Neural crest cell (in vitro differentiated cells): ENCODE measurements at places on chromosomes 11 and 22.

DNA sequence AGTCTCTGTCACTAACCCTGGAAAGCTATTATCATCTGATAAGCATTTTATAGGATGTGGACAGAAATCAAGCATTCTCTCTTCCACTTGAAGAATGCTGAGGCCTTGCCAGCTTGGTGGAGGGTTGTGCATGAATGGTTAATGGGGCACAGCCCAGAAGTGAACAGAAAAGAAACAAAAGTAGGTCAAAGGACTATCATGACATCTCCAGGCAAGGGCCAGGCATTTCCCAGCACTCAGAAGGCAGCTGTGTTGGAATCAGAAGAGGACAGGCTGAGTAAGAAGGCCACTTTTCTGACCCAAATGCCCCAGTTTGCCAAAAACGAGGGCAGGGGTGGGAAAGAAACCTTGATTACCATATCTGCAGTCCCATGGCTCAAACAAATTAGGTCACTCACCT lies 12.4 kb downstream of the TENM4 start:
- H3K27me3 ChIP-seq: no peaks in the 10 kb centered on the region
- no peak overlapping the region for H3K4me3 ChIP-seq
- H3K4me1 ChIP-seq: peaks cover 12% of the 10 kb centered on the region
- H3K36me3 ChIP-seq: no peaks in the 10 kb centered on the region

DNA sequence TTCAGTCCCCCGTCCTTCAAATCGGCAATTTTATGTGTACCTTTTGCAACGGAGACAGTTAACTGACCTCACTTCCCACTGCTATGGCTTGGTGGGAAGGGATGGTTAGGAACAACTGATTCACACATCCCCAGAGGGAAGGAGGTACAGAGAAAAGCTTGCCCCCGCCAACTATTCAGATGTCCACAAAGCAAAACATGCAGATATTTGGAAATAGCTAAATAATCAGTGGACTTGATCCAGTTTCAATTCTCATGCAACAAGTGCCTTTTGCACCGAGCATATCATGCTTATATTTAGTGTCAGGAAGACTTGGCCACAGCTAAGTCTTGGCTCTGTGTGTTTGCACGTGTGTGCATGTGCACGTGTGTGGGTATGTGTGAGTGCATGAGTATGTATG lies 144.6 kb downstream of the SNX19 start:
- H3K36me3 ChIP-seq: no peaks in the 10 kb centered on the region
- DNase-seq: no peak
- H3K4me1 ChIP-seq: peaks cover 37% of the 10 kb centered on the region
- no peak overlapping the region for H3K27ac ChIP-seq
- no peak overlapping the region for H3K4me3 ChIP-seq

GRCh38 chr11:14902650-14903350 lies 10.8 kb upstream of the CYP2R1 start:
- no peak overlapping the region for H3K27ac ChIP-seq
- no peaks in the 10 kb centered on the region for H3K36me3 ChIP-seq
- H3K4me3 ChIP-seq: no peak overlapping the region
- no peaks in the 10 kb centered on the region for H3K4me1 ChIP-seq
- DNase-seq: no peak

GRCh38 chr11:42025121-42025803 lies 565.8 kb upstream of the LRRC4C start:
- H3K27me3 ChIP-seq: no peaks in the 10 kb centered on the region
- no peak overlapping the region for H3K27ac ChIP-seq
- no peak for DNase-seq
- H3K4me3 ChIP-seq: no peak overlapping the region

- no peaks in the 10 kb centered on the region for H3K27me3 ChIP-seq
- no peaks in the 10 kb centered on the region for H3K4me1 ChIP-seq
- H3K4me3 ChIP-seq: no peak overlapping the region
- no peak overlapping the region for H3K27ac ChIP-seq
Observed at GRCh38 chr11:88266919-88267318, 70.6 kb downstream of the CTSC start.

DNA sequence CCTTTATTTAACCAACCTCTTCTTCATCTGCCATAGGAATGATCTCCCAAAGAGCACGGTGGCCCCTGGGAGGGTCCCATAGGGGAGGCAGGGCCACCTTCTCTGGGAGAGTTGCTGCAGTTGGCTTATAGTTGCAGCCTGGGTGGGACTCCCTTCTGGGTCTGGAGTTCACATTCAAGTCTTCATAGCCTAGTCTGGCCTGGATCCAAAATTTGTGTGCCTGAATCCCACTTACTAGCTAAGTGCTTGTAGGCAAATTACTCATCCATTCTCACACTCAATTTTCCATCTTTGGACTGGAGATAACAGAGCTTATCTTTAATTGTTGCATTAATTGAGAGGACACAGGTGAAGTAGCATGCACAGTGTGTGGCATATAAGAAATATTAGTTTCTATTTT lies 163.6 kb downstream of the GRIK4 start:
- no peak for DNase-seq
- H3K4me1 ChIP-seq: no peaks in the 10 kb centered on the region
- no peak overlapping the region for H3K4me3 ChIP-seq
- H3K27me3 ChIP-seq: peaks cover 26% of the 10 kb centered on the region
- H3K27ac ChIP-seq: no peak overlapping the region
- H3K36me3 ChIP-seq: no peaks in the 10 kb centered on the region

DNA sequence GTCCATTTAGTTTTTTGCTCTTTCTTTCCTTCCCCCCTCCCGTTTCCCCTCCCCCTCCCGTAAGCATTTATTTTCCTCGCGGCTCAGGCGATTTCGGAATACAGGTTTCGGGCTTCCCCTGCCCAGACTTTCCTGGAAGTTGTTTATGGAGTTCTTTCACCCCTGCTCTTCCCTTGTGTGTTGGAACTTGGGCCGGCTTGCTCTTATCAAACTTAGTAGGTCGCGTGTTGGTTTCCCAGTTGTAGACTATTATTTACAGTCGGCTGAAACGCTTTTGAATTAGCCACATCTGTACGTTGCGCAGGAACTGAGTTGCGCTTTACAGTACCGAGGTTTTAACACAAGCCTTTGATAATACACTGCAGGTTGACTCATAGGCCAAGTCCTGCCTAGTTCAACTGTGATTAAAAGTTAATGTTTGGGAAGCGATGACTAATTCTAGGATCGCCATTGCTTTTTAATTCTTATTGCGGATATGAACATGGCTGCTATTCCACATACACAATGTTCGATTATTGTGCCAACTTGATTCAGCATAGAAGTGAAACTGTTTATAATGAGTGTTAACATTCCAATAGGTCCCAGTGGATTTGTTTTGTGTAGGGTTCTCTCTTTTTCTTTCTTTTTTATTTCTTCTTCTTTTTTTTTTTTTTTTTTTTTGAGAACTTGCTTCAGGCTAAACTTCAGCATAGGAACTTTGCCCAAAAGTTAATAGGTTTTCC lies 1.7 kb downstream of the YAP1 start:
- peak overlapping the region; percentile 100 for H3K4me3 ChIP-seq
- no peaks in the 10 kb centered on the region for H3K36me3 ChIP-seq
- H3K27ac ChIP-seq: peak overlapping the region; percentile 99
- peaks cover 57% of the 10 kb centered on the region for H3K4me1 ChIP-seq
- peaks cover 3% of the 10 kb centered on the region for H3K27me3 ChIP-seq
- no peak for DNase-seq

GRCh38 chr11:40292721-40293508 lies 1166.5 kb downstream of the LRRC4C start:
- H3K27ac ChIP-seq: peak overlapping the region; percentile 95
- peaks cover 46% of the 10 kb centered on the region for H3K4me1 ChIP-seq
- peak; percentile 9 for DNase-seq
- H3K27me3 ChIP-seq: peaks cover 17% of the 10 kb centered on the region
- peak overlapping the region; percentile 94 for H3K4me3 ChIP-seq

GRCh38 chr11:36131721-36132397 lies 157.4 kb downstream of the COMMD9 start:
- H3K4me1 ChIP-seq: no peaks in the 10 kb centered on the region
- H3K27me3 ChIP-seq: no peaks in the 10 kb centered on the region
- H3K4me3 ChIP-seq: no peak overlapping the region
- peaks cover 6% of the 10 kb centered on the region for H3K36me3 ChIP-seq
- H3K27ac ChIP-seq: no peak overlapping the region
- DNase-seq: peak; percentile 18

- no peaks in the 10 kb centered on the region for H3K4me1 ChIP-seq
- H3K27me3 ChIP-seq: no peaks in the 10 kb centered on the region
- no peak overlapping the region for H3K4me3 ChIP-seq
- H3K27ac ChIP-seq: no peak overlapping the region
Observed at GRCh38 chr11:55714982-55715888, 53.2 kb downstream of the OR4C6 start.

GRCh38 chr11:95418916-95419315 lies 187.9 kb upstream of the SESN3 start:
- H3K4me3 ChIP-seq: no peak overlapping the region
- no peaks in the 10 kb centered on the region for H3K36me3 ChIP-seq
- H3K27ac ChIP-seq: no peak overlapping the region
- H3K27me3 ChIP-seq: no peaks in the 10 kb centered on the region
- DNase-seq: no peak
- H3K4me1 ChIP-seq: no peaks in the 10 kb centered on the region

- no peak for DNase-seq
- H3K4me1 ChIP-seq: no peaks in the 10 kb centered on the region
- H3K4me3 ChIP-seq: no peak overlapping the region
Observed at GRCh38 chr22:30488121-30488520, 16.3 kb upstream of the SEC14L3 start.

GRCh38 chr11:105740164-105740903 lies 130.5 kb downstream of the GRIA4 start:
- no peak overlapping the region for H3K4me3 ChIP-seq
- H3K36me3 ChIP-seq: no peaks in the 10 kb centered on the region
- H3K27me3 ChIP-seq: no peaks in the 10 kb centered on the region
- no peak overlapping the region for H3K27ac ChIP-seq
- H3K4me1 ChIP-seq: no peaks in the 10 kb centered on the region

- no peak overlapping the region for H3K27ac ChIP-seq
- H3K36me3 ChIP-seq: peaks cover 10% of the 10 kb centered on the region
- peaks cover 5% of the 10 kb centered on the region for H3K4me1 ChIP-seq
Observed at GRCh38 chr11:65021509-65021908, 5.7 kb upstream of the SNX15 start.

GRCh38 chr11:133934599-133935550 lies 21.9 kb downstream of the IGSF9B start:
- peak overlapping the region; percentile 57 for H3K27ac ChIP-seq
- H3K4me1 ChIP-seq: peaks cover 17% of the 10 kb centered on the region
- H3K36me3 ChIP-seq: peaks cover 5% of the 10 kb centered on the region
- H3K4me3 ChIP-seq: peak overlapping the region; percentile 10
- H3K27me3 ChIP-seq: no peaks in the 10 kb centered on the region
- DNase-seq: peak; percentile 50

DNA sequence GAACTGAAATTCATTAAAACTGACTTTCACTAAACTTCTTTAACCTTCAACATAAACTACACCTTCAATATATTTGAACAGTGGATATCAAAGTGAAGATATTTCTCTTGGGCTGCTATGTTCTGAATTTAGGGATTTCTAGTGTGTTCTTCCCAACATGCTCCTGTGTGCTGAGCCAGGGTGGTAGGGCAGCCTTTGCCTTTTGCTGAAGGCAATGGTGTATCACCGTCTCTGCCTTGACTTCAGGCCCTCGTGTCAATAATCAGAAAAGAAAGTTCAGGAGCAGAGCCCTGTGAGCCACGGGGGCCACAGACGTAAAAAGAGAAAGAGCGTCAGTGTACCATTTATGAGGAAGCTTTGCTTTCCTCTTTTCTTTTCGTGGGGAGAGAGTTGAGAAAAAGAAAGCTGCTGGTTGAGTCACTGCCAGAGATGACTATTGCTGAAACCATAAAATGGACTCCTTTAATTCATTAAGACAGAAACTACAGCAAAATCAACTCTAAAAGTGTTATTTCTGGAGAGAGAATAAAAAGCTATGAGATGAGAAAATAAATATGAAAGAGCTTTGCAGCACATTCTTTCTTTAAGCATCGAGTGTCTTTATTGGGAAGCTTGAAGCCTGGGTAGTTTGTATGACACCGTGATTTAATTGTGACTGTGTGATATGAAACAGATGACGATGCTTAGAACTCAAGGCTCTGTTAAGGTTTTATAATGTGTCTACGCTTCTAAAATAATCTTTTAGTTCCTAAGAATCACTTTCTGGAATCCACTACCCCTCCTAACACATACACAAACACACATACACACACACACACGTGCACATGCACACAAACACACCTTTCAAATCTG lies 271.8 kb upstream of the MTNR1B start:
- H3K27ac ChIP-seq: no peak overlapping the region
- H3K4me3 ChIP-seq: no peak overlapping the region
- H3K36me3 ChIP-seq: no peaks in the 10 kb centered on the region
- no peaks in the 10 kb centered on the region for H3K27me3 ChIP-seq

DNA sequence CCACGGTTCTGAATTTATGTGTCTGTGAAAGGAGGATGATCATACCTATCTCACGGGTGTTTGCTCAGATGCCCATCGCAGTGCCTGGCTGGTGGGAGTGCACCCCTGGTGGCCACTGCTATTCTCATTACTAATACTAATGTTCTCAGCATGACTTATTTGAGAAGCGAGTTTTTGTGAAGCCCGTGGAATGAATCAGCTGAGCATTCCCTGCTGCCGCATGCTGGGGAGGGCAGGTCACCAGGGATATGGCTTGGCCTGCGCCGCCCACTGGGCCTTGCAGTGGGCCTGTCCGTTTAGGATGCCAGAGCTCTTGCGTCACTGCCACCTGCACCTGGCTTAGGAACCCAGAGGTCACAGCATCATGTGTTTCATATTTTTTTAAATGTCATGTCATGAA lies 16.9 kb downstream of the CTTN start:
- no peaks in the 10 kb centered on the region for H3K4me1 ChIP-seq
- H3K4me3 ChIP-seq: no peak overlapping the region
- no peak for DNase-seq
- H3K36me3 ChIP-seq: peaks cover 19% of the 10 kb centered on the region
- H3K27me3 ChIP-seq: no peaks in the 10 kb centered on the region
- H3K27ac ChIP-seq: no peak overlapping the region

DNA sequence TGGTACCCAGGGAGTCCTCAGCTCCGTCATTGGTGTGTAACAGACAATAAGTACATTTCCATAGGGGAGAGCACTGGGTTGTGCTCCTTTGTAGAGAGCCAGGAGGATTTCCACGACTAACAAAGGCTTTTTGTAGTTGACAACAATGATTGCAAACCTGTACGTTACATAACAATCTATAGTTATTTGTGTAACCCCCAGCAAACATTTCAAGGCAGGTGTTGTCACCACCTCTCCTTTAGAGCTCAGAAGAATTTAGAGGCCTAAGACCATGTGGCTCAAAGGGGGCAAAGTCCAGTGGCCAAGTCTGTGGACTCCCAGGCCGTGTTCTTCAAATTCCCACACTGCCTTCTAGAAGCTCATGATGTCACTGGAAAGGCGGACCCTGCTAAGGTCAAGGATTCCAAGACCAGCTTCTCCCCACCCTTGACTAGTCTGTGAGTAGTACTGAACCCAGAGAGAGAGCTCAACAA lies 15.8 kb downstream of the RPL27A start:
- peaks cover 48% of the 10 kb centered on the region for H3K4me1 ChIP-seq
- H3K4me3 ChIP-seq: peak overlapping the region; percentile 27
- DNase-seq: no peak

- H3K27me3 ChIP-seq: no peaks in the 10 kb centered on the region
- peaks cover 3% of the 10 kb centered on the region for H3K36me3 ChIP-seq
- no peak overlapping the region for H3K4me3 ChIP-seq
- H3K4me1 ChIP-seq: peaks cover 7% of the 10 kb centered on the region
Observed at GRCh38 chr11:10891151-10891720, 33.4 kb upstream of the ZBED5 start.

- no peak overlapping the region for H3K4me3 ChIP-seq
- no peak overlapping the region for H3K27ac ChIP-seq
- no peak for DNase-seq
Observed at GRCh38 chr11:122156940-122157382, 40.9 kb upstream of the BLID start.
